ENCODE measurements at places on chromosomes 12 and 14.

DNA sequence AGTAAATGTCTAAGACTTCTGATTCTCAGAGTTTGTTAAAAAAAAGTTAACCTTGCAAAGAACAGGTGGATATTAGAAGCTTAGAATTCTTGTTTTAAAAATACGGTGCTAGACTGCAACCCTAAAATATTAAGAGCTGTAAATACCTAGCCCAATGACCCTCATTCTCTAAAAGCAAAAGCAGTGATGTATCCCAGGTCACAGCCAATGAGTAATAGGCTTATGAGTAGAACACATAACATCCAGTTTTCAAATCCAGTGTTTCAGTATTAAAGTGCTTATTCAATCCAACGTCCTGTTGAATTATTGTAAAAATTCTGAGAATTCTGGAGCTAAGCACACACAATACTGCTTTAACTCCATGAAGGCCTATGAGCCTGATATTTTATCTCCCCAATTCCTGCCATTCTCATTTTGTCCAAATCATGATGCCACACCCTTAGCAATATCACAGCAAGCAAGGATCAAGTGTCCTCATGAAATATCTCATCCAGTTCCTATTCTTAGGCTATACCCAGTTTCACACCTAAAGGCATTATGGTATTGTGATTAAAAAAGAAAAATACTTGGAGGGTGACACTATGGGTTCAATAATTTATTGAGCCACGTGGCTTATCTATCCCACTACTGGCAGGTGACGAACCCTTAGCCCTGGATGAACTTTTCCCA lies 15.3 kb upstream of the ARID4A start:
- no peak for DNase-seq

DNA sequence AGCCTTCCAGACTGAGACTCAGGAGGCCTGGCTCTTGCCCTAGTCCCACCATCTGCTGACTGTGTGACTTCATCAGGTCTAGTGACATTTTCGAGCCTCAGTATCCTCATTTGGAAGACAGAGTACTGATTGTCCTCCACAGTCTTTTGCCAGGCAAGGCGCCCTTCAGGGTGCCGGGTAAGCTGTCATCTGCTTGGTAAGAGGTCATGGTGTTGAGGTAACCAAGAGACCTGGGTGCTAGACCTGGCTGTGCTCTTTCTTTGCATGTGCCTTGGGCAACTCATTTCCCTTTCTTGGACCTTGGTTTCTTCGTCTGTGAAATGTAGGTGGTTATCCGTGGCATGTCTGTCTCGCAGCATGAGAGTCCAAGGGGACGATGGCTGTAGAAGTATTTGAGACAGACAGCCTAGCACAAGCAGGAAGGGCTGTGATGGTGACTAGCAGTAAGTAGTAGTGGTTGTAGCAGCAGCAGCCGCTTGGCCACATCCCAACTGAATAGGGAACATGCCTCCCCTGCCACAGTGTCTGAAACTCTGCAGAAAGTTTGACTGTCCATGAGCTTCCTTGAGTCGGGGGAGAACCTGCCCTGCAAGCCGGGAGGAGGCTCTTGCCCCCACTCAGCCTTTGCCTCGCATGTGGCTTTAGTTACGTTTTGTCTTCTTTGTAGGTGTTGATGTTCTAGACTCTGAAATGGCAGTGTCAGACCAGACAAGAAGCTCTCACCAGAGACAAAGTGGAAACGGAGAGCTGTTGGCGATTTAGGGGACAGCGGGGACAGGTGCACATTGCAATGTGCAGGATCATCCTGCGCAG lies 40.3 kb downstream of the EVL start:
- no peak for DNase-seq

GRCh38 chr12:106984588-106985137 lies 2.3 kb downstream of the MTERF2 start:
- no peak for DNase-seq

DNA sequence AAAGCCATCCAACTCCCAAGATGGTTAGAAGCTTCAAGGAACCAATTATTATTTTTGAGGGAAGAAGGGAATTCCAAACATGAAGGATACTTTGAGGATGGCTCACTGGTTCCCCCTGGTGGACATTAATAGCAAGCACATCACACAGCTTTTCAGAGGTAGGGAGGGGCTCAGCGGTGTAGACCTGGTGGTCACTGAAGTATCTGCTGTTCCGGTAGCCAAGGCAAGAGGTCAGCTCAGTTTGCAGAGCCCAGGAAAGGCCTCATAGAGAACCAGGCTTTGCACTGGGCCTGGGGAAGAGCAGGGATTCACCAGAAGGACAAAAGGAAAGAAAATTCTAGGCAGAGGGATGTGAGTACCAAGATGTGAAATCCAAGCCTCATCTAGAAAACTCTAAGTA lies 118.7 kb downstream of the KSR2 start:
- peak; percentile 25 for DNase-seq

- no peak for DNase-seq
These were observed 75.9 kb downstream of the TMTC1 start for GRCh38 chr12:29707846-29708245.

DNA sequence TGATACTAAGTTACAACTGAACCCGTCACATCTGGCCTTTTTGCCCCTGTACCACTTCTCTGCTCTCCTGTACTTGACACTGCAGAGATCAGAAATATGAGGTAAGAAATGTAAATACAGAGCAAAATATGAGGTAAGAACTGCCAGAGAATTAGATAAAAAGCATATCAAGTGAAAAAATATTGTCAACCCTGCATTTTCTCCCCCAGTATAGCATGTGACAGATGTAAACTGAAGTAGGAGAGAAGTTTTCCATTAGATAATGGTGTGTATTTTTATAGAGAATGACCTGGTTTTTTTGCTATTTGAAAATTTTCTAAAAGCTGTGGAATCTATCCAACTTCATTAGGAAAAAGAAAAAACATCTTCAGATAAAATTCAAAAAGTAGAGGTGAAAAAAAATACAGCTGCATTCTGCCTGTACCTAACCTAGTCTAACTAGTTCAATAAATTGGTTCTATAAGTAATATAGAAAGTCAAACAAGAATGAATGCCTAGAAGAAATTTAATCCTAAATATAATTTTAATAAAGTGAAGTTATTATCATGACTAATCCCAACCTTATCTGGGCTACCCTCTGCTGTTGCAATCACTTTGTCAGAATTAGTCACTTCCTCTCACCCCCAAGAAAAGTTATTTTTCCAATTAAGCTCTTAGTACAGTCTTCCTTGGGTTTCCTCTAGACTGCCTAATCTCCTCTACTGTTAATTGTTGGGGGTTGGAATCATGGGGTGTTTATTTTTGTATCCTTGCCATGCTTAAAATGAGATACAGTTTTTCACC lies 210.0 kb downstream of the RASSF9 start:
- DNase-seq = no peak

DNA sequence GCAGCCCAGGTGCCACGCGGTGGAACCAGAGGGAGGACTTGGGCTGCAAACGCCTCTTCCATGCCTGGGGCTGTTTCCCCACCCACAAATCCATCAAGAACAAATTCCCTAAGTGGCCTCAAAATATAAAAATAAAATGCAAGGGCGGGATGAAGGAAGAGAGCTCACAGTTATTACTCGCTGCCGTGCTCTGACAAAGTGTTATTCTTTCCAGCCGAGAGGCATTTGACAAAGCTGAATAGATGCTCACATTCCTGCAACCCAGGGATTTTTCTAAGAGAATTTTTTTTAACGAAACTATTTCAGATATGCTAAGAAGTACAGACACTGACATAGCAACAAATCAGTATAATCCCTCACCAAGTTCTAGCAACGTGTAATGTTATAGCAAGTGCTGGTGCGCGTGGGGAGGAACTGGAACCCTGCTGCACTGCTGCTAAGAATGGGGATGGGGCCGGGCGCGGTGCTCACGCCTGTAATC lies 70.7 kb downstream of the SCARB1 start:
- DNase-seq = no peak

- DNase-seq = no peak
These were observed 1.7 kb upstream of the C12orf56 start for GRCh38 chr12:64392221-64392620.

DNA sequence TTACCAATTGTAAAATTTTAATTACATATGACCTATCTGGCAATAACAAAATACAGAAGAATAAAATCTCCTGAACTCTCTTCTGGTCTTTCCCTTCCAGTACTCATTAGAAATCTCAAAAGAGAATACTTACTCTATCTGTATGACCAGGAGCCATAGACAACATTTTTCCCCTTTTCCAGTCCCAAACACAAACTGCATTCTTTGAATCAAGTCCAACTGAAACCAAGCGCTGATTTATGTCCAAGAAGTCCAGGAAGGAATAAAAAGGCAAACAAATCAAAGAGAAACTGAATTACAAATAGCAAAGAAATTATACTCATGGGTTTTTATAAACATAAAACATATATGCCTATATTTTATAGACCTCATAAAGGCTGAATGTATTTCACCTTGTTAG lies 46.7 kb downstream of the EML5 start:
- no peak for DNase-seq

- peak; percentile 22 for DNase-seq
These were observed 278.9 kb upstream of the SOX5 start for GRCh38 chr12:24228371-24228770.

GRCh38 chr12:113845900-113846674 lies 120.0 kb downstream of the RBM19 start:
- no peak for DNase-seq

DNA sequence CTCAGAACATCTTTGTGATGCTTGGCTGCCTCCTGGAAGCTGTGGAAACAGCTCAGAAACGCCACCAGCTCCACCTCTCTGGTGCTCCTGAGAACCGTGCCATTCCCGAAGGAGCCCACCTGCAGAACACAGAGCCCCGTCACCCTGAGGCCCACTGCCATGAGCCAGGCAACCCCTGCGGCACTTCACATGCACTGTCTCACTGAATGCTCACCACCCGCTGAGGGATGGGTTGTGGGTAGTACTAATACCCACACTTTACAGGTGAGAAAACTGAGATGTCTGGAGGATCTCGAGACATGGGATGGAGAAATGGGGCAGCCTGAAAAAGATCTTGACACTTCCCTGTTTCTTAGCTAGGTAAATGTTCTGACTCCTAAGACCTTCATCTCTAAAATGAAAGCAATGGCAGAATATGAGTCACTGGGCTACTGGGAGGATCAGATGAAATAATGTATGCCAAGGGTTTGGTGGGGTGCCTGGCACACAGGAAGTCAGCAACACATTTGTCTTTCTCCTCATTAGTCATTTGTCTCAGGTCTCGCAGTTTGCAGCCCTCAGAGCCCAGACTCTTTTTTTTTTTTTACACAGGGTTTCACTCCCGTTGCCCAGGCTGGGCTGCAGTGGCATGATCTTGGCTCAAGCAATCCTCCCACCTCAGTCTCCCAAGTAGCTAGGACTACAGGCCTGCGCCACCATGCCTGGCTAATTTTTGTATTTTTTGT lies 5.3 kb downstream of the OASL start:
- no peak for DNase-seq

DNA sequence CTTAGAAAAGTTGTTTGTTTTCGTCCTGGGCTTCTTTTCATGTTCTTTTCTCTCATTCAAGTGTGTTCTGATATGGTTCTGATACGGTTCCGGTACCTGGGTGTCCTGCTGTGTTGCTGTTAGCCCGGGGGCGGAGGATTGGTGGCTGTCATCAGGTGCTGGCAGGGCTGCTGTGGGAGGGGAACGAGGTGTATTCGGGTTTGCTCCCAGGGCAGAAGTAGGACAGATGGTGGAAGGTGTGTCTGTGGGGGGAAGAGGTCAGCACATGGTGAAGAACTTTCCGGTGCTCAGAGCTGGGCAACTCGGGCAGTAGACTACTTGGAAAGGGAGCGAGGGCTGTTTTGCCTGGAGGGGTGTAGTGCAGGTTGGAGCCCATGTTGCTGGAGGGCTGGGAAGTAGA lies 70.2 kb downstream of the SLC25A47 start:
- DNase-seq = no peak

- no peak for DNase-seq
These were observed 21.5 kb upstream of the ALDH2 start for GRCh38 chr12:111745211-111745610.

DNA sequence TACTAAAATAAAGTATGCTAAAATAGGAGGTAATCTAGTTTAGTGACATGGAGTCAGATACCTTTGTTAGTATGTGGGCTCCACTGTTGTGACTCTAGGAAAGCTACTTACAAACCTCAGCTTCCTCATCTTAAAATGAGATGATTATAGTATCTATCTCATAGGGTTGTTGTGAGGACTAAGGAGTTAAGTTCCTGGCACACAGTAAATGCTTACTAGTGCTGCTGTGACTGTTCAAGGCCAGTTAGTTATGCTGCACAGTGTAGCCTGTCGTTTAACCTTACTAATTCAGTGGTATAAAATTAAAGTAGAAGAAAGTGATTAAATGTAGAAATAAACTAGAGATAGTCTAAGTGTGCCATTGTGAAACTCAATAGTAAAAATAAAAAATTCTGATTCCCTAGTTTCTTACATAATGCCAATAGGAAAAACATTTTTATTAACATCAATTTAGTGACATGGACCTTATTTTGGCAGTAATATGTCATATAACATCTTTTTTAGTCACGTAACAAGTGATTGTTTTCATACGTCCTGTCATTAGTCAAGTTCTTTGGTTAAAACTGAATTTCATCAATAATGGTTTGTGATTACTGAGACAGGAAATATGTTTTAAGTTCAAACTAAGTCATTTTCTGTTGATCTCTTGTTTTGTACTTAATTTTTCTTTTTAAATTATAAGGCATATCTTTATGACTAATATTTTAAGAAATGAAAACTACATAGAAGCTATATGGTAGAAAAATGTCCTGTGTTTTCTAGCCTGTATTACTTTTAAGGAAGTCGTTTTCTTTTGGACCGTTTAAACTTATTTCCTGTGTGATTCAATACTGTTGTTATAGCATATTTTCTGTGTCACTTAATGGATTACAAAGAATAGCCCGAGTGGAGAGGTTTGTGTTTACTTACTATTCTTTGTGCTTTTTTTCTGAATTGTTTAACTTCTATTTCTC lies 74.0 kb downstream of the PCNX1 start:
- no peak for DNase-seq
